ENCODE measurements at places on chromosomes 6 and 20.
A peak's percentile ranks its signal among the peaks of the same experiment; 100 is the strongest.

DNA sequence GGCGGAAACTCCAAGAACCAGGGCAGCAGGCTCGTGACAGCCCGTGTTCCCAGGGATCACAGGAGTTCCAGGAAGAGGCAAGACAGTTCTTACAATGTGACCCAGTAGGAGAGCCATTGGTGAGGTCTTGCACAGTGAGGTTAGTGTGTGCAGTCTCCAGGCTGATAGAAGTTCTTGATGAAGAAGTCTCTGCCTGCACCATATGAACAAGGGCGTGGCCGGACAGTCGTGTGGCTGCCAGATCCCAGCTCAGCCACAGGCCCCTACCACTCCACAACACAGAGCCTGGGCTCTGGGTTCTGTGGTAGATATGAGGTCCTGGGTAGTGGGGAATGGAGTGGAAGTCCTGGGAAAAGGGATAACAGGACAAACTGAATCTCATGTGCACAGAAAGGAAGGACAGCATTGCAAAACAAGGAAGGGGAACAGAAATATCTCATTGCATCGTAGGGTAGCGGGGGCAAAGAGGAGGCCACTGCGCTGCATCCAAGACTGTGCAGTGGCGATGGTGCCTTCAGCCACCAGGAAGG, 65.2 kb downstream of the STX11 start:
- DNase-seq: no peak

DNA sequence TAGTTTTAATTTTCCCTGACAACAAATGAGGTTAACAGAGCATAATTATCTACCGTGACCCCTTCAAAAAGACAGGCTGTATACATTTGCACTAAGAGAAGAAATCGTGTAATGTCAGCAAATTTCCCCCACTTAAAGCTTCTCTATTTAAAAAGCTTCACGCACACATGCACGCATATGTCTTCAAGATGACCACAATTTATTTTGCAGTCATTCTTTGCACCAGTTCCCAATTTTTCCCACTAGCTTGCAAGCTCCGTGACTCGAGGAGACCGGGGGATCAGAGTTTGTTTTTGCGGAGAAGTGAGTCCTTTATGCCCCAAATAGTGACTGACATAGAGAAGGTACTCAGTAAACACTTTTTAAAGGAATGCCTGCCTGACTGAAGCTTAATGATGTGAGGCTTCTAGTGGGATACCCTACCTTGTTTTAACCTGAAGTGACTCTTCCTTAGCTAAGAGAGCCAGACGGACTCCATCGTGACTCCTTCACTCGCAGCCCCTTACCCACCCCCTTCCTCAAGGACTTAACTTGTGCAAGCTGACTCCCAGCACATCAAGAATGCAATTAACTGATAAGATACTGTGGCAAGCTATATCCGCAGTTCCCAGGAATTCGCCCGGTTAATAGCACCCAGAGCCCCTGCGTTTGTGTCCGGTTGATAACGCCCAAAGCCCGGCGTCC, 9.3 kb upstream of the NQO2 start:
- DNase-seq: peak; percentile 69

- DNase-seq: no peak
Measured at GRCh38 chr6:41635365-41635764, 2.9 kb upstream of the MDFI start.

GRCh38 chr6:11168091-11168635, 56.6 kb upstream of the ERVFRD-1 start:
- DNase-seq: no peak

- no peak for DNase-seq
Measured at GRCh38 chr20:62288535-62289105, 14.2 kb upstream of the ADRM1 start.

DNA sequence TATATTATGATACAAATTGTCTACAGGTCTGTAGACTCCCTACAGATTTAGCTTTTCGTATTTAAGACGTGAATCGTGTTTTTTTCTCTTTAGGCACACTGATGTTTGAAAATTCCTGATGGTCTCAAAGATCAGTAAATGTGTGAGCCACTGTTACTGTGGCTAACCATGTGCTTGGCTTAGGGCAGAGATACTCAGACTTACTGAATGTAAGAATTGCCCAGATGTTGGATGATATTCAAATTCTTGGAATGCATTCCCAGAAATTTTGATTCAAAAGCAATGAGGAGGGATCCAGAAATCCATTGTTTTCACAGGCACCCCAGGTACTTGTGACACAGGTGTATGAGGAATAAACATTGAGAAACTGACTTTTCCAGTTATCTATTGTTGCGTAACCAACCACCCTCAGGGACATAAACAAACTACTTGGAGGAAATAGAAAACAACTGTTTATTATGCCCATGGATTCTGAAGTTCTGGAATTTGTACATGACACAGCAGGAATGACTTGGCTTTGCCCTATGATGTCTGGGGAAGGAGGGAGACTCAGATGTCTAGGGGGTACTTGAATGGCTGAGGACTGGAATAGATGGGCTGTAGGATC, 339.6 kb upstream of the CITED2 start:
- no peak for DNase-seq

GRCh38 chr6:129860908-129861665, at the start of gene TMEM244:
TMEM244 (minus strand) TSS chr6:129861315; CDS start chr6:129861188, 127 bp downstream.
- peak; percentile 33 for DNase-seq

- no peak for DNase-seq
Measured at GRCh38 chr6:111862741-111863140, 10.5 kb downstream of the FYN start.

DNA sequence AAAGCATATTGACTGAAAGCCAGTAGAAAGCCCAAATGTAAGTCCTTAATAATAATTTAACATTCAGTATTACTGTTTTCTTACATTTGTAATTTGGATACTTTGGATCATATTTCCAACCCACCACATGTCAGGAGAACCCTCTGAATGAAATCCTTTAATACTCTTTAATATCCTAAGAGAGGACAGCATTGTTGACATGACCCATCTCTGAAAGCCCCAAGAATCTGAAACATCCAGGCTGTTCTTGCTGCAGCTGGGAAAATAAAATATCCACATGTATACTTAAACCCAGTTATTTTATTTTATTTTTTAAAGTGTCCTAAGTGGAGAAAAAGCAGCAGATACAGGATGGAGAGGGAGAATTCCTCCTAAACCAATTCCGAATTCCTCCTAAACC, 130.8 kb upstream of the RIPOR2 start:
- DNase-seq: no peak

GRCh38 chr6:97029552-97029951, 105.0 kb downstream of the KLHL32 start:
- no peak for DNase-seq

DNA sequence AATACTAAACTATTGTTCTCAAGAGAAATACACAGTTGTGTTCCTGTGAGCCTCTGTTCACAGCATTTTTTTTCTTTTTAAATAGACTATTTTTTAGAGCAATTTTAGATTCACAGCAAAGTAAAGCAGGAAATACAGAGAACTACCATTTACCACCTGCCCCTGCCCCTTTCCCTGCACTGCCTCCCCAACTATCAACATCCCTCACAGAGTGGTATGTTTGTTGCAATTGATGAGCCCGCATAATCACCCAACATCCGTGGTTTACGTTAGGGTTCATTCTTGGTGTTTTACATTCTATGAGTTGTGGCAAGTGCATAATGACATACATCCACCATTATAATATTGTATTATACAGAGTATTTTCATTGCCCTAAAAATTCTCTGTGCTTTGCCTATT, 71.6 kb upstream of the TNFAIP3 start:
- no peak for DNase-seq

- no peak for DNase-seq
Measured at GRCh38 chr6:149102324-149102723, 215.2 kb upstream of the TAB2 start.

DNA sequence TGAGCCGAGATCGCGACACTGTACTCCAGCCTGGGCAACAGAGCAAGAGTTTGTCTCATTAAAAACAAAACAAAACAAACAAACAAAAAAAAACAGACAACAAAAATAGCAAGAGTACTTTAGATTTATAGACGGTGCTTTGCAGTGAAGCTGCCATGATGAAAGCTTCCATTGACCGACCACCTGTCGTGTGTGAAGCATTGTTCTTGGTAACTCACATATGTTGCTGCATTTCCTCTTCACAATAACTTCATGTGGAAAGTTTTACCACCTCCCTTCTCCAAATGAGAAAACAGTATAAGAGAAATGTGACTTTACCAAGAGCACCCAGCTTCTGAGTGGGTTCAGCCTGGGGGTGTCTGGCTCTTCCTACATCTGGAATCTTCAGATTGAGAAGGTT, 56.4 kb upstream of the PTGIS start:
- DNase-seq: no peak

- DNase-seq: no peak
Measured at GRCh38 chr6:42704251-42704936, 18.0 kb downstream of the PRPH2 start.

- DNase-seq: no peak
Measured at GRCh38 chr20:22216984-22217383, 367.4 kb downstream of the FOXA2 start.

DNA sequence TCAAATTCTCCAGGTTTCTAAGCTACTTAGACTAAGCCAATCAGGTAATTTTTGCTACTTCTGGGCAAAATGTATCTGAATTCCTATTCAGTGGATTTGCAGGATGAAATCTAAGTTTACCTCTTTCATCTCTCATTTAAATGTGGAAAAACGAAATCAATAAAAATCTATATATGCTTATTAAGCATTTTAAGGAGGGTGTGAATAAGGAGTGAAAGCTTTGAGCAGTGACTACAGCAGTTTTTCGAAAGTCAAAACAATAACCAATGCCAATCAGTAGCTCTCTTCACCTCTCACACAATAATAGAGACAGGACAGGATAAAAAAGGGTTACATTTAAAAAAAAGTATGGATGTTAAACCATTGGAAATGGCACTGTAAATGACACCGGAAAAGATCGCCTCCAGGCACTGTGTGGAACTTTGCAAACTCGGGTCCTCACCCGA, 476 bp upstream of the BCKDHB start:
- DNase-seq: no peak

DNA sequence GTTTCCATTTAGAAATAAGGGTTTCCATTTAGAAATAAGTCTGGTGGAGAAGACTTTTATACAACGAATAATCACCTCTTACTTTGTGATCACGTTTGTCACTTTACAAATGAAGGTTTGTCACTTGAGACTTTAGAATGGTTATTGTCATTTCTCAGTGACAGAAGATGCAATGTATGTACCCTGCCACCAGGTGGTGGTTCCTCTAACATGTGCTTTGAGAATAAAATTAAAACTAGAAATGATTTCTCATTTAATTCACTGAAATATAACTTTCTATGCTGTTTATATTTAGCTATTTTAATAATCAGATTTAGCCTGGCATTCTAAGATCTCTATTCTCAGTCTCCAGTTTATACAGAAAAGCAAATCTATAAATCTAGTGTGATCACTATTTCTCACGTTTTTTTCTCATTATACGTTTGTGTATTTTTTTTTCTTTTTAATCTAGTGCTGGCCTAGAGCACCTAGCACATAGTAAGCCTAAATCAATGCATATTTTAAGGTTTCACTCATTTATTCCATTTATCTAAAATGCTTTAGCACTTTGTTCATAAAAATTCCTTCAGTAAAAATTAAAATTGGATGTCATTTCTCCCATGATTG, 57.4 kb upstream of the TFAP2D start:
- no peak for DNase-seq

Measured in midbrain (tissue), 1 donor.